ENCODE measurements at places on chromosomes 7 and 10.
A peak's percentile ranks its signal among the peaks of the same experiment; 100 is the strongest.

DNA sequence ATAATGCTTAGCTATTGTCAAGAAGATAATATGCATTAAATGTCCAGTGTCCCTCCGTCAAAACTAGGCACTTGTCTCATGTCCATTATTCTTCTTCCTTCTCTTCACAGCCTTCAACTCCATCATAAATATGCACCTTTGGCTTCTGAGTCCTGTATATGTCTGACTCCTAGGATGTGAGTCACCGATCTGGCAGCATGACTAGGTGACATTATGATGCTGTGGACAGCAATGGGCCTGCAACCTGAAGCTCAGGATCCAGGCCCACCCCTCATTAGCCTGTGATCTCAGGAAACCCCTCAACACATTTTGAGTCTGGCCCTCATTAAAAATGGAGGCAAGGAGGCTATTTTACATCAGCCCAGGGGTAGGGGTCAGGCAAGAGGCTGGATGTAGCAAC is 362.5 kb upstream of the ZMIZ1 start:
- no peak for DNase-seq

DNA sequence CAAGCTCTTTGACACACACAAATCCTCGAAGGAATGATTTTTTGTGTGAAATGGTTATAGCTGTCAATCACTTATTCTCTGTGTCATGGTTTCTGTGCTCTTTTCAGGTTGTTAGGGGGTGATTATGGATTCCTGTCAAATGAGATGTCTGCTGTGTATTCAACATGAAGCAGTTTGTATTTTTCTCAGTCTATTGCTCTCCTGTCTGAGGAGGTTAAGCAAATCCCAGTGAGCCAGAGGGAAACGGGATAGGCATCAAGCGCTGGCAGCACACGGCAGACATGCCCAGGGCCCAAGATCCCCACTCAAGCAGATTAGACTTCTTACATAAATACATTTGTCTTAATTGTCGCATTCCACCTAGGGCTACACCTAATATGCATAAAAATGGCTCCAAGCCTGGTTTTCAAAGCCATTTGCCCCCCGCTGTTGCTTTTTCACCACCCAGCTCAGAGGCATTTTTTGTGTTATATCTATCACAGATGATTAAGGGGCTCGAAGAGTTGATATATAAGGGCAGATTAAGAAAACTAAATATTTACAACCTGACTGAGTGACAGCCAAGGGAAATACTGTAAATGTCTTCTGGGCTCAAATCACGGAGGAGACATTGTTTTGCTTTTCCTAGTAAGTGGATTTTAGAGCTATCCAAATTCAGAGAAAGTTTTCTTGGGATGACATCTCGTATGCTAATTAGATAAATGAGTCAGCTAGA is 192.7 kb upstream of the LRGUK start:
- no peak for DNase-seq

DNA sequence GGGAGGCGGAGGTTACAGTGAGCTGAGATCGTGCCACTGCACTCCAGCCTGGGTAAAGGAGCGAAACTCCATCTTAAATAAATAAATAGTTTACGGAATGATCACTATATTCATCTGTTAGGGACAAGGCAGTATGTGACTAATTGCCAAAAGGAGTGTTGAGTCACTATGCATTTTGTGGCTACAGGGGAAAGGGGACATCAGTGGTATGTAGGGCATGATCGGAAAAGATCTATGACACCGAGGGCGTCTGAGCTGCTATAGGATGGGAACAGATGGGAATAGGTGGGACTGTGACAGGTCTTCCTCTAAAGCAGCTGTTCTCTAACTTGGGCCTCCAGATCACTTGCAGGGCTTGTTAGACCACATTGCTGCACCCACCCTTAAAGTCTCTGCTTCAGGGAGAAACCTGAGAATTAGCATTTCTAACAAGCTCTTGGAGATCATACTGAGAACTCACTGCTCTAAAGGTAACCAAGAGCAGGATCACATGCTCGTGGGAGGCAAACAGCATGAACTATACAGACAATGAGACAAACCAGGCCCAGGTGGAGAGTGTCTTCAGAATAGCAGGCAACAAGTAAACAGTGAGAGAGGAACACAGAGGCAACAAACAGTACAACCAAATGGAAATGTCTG is 65.1 kb upstream of the ITGA8 start:
- DNase-seq, result no peak

DNA sequence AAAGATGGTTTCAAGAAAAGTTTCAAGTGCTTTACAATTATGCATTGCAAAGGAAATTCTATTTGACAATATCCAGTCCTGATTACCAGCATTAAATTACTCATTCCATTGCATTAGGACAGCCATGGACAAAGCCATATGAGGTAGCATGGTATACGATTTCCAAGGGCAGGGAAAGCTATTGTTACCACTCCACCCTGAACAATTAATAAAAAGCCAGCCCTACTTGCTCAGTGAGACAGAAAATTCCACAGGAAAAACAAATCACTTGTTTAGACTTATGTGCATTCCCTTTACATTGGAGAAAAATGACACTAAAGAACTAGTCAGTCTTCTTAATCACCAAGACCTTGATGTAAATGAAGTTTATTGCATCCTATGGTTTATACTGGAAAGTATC is 5.6 kb downstream of the CD36 start:
- no peak for DNase-seq

- no peak for DNase-seq
These were observed 96.1 kb upstream of the RET start for GRCh38 chr10:42980553-42981357.

DNA sequence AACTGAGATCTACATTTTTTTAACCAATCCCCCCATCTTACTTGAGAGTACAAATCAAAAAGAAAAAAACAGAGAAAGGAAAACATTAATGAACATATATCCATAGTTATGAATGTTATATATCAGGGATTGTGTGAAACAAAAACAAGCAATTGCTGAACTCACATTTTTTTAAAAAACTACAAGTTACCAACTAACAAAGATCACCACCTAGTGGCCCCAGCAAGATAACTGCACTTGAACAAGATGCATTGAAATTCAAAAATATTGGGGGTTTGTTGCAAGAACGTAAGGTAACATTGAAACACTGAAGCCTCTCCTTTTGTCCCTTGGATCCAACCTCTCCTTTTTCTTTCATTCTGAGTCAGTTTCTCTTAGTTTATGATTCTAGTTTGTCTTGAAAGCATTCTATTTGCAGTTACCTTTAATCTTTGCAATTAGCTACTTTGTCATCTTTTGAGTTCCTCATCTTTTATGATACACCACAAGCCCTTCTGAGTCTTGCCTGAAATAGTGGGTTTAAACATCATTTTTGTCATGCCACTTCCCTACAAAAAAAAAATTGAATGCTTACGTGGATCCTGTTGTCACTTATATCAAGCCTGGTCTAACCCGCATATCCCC is 87.3 kb upstream of the TES start:
- DNase-seq, result no peak

- DNase-seq, result no peak
These were observed 177.3 kb upstream of the GRB10 start for GRCh38 chr7:50959991-50960390.

DNA sequence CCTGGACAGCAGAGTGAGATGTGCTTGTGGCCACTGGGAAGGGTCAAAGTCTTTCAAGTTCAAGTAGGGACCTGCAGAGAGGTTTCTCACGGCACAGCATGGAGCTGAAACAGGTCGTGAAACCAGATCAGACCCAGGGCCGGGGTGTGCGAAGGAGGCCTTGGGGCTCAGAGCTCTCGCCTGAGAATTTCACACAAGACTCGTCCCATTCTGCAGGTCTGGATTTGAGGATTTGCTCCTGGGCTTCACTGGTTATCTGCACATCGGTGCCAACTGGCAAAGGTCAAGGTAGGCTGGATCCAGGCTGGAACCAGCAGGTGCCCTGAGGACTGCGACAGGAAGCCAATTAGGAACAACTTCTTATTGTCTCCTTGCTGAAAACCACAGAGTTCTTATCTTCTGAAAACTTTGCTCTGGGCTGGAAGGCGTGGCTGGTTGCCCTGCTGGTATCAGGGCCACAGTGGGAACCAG is 24.0 kb upstream of the GTF2I start:
- no peak for DNase-seq

DNA sequence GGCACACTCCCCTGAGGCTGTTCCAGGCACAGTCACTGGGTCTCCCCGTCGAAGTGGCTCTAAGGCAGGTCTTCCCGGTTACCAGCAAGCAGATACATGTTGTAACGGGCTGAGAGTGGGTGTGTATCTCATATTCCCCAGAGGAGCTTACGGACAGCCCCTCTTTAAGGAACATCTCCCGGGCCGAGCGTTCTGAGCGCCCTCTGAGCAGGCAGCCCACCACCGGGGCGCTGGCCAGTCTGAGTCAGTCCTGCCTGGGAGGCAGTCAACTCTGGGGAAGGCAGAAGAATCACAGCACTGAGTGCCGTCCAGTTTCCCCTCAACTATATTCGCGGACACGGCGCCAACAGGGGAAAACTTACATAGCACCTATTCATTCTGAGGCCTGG is 117.4 kb downstream of the LHPP start:
- DNase-seq, result no peak

DNA sequence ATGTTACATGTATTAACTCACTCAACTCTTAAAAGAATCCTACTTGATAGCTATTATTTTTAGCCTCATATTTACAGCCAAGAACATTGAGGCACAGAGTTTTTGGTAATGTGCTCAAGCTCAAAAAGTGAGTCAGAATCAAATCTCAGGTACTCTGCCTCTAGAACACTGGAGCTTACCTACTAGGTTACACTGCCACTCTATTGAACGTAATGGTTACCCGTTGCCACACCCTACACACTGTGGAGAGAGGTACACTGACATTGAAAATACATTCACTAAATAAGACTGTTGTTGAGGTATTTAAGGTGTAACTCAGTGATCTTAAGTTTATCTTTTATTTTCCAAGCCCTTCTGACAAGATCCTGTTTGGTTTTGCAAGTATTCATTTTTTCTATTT is 17.9 kb downstream of the SLC26A3 start:
- no peak for DNase-seq

DNA sequence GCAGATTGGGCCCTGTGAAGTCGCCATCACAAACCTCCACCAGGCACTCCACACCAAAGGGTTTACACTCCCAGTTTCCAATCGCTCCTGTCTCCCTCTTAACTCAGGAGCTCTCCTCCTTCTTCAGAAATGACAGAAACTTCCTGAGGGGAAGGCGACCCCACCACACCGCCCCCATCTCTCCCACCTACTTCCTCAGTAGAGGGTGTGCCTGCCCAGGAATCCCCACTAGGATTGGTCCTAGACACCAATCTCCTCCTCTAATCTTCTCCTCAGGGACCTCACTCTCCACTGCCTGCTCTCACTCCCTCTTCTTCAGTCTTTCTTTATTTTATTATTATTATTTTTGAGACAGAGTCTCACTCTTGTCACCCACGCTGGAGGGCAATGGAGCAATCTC is 5.9 kb upstream of the INSIG1 start:
- no peak for DNase-seq

DNA sequence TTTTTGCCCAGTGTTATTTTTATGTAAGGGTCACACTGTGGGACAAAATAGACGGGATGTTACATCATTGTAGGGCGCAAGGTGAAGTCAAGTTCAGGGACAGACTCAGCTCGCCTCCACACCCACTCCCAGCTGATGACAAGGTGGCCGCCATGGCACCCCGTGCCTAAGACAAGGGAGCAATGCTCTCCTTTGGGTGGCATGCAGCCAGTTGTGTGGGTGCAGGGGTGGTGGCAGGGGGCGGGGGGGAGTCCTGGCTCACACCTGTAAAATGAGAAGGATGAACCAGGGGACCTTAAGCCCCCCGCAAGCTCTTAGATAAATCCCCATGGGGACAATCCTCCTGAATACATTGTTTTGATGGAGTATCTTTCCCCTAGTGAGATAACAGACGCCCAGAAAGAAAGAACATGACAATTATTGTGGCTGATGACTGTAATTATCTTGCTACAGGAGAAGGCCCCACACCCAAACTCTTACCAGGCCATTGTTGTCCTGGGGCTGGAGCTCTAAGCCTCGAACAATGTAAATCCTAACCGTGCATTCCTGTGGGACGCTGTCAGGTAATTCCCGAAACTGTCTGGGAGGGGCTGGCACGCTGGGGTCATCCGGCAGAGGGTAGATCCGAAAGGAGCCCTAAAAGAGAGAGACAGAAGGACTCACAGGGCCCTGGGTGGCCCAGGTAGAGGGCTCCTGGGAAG is 148.7 kb downstream of the MYOF start:
- DNase-seq, result no peak

GRCh38 chr10:7493996-7494395 is 83.2 kb upstream of the SFMBT2 start:
- DNase-seq, result peak; percentile 20

GRCh38 chr7:6323967-6324701 is 51.7 kb upstream of the CYTH3 start:
- no peak for DNase-seq

- DNase-seq, result no peak
These were observed 29.3 kb downstream of the PTPN12 start for GRCh38 chr7:77566421-77566820.

DNA sequence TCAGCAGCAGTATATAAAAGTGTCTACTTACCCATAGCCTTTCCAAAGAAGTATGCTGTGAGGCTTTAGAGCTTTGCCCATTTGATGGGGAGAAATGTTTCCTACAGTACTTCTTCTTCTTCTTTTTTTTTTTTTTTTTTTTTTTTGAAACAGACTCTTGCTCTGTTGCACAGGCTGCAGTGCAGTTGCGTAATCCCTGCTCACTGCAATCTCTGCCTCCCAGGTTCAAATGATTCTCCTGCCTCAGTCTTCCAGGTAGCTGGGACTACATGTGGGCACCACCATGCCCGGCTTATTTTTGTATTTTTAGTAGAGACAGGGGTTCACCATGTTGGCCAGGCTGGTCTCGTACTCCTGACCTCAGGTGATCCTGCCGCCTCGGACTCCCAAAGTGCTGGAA is 101.7 kb upstream of the TMEM26 start:
- DNase-seq, result no peak

DNA sequence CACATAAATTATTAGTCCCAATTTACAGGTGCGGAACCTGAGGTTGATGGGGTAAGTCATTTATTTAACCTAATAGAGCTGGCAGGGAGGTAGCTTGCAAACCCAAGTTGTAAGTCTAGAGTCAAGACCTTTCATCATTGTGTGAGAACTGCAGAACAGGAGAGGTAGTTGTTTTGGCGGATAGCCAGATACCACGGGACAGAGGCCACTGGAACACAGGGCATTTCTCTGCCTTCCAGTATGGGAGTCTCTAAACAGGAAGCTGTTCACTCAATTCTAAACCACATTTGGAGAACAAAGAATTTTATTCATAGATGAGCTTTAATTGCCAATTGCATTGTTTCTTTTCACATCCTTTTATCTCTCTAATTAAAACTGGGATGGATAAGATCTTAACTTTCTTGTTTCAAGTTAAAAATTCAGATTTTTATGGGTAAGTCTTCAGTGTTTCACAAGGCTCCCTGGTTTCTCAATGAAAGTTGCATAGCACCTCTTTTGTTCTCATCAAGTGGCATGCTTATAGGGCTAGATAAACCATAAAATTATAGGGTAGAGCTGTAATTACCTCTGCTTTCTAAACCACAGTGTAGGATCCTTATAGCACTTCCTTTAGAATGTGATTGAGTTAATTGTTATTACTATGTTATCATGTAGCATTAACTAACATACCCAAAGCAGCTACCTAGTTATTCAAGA is 489.0 kb downstream of the GATA3 start:
- no peak for DNase-seq

GRCh38 chr10:114802177-114802576 is 19.4 kb upstream of the FHIP2A start:
- no peak for DNase-seq

Data from NCI-H1092 (cell line).